ENCODE measurements at places on chromosomes 13 and 19.

DNA sequence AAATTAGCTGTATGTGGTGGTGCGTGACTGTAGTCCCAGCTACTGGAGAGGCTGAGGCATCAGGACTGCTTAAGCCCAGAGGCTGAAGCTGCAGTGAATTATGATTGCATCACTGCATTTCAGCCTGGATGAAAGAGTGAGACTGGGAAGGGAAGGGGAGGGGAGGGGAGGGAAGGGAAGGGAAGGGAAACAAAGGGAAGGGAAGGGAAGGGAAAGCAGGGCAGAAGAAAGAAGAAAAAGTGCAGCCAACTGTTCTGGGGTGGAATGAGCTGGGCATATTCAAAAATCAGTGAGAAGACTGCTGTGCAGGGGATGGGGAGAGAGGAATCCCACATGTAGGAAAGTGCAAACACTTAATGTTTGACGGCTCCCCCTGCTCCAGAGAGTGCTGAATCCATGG is 905.5 kb downstream of the UQCRFS1 start:
- DNase-seq, result no peak

DNA sequence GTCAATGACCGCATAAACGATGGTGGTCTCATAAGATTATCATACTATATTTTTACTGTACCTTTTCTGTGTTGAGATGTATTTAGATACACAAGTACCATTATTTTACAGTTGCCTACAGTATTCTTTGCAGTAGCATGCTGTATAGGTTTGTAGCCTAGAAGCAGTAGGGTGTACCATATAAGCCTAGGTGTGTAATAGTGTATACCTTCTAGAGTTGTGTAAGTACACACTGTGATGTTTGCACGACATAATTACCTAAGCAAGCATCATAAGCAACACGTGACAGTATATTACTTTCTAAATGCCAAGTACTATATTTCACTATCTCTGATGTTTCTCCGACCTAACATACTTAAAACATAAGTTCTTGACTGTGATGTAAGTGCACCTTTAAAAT is 2.7 kb downstream of the LPAR6 start:
- no peak for DNase-seq

- DNase-seq, result no peak
Observed at GRCh38 chr13:69461397-69461796, 646.2 kb upstream of the ATXN8OS start.

DNA sequence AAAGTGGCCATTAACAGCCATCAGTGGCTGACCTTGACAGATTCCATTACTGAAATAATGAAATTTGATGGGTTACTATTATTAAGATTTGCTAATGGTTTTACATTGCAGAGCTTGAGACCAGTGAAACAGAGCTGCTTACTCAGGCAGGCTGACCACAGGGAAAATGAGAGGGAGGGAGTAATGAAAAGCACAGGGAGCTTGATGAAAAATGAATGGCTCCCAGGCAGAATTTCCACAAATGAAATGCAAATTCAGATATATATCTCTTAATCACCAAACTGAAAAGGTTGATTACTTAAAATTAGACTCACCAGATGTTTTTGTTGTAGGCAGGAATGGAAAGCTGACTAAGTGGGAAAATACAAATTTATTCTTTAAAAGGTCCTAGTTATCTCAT is 36.1 kb downstream of the HTR2A start:
- DNase-seq, result no peak

DNA sequence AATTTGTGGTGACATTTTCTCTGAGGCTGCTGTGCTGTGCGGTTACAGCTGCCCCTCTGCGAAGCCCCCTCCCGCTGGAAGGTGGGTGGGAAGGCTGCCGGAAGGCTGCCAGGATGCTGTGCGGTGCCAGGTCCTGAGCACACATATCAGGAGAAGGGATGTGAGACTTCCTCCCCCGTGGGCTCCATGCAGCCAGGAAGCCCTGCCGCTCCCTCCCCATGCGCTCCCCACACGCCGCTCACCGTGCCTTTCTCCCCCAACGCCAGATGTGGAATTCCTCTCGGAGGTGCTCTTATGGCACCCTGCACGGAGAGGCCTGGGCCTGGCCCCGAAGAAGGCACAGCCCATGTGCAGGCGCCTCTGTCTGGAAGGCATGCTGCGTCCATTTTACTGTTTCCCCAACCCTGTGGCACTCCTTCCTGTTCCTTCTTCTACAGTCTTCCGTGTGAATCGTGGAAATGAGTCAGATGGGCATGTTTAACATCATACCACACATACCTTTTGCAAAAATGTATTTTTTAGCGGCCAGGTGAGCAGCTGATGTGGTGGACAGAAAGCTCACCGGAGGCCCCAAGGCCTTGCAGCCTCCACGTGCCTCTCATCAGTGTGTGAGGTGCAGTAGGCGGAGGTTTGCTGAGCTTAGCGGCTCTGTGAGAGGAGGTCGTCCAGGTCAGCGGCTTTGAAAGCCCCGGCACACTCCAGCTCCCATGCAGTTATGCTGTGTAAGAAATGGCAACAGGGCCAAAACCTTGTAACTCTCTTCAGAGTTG is 88.0 kb downstream of the ATP11A start:
- no peak for DNase-seq

GRCh38 chr13:54657588-54657987 is 1629.0 kb downstream of the OLFM4 start:
- no peak for DNase-seq

GRCh38 chr13:76300688-76301087 is 585.5 kb downstream of the KCTD12 start:
- no peak for DNase-seq

DNA sequence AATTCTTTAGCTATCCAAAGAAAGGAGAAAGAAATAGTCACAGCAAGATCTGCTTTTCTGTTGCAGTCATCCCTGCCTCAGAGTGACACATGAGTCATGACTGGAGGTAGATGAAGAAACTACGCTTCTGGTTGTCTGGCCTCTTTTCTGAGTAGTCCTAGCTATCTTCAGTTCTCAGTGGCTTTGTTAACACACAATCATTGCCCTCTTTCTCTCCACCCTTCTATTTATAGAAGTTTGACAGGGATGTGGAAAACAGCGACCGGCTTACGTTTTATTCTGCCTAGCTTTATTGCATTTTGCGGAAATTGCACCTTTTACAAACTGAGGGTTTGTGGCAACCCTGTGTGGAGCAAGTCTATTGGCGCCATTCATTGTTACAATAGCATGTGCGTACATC is 26.7 kb downstream of the SPATA13 start:
- no peak for DNase-seq

- DNase-seq, result no peak
Observed at GRCh38 chr13:68214691-68215415, 984.7 kb upstream of the PCDH9 start.

GRCh38 chr19:28977826-28978225 is 235.1 kb downstream of the UQCRFS1 start:
- no peak for DNase-seq

GRCh38 chr19:28881616-28882015 is 331.3 kb downstream of the UQCRFS1 start:
- DNase-seq, result no peak

- no peak for DNase-seq
Observed at GRCh38 chr19:32858155-32858554, 11.4 kb downstream of the SLC7A9 start.

- no peak for DNase-seq
Observed at GRCh38 chr13:24287748-24288287, 21.6 kb upstream of the C1QTNF9 start.

- no peak for DNase-seq
Observed at GRCh38 chr13:61013796-61014195, 401.9 kb downstream of the PCDH20 start.

DNA sequence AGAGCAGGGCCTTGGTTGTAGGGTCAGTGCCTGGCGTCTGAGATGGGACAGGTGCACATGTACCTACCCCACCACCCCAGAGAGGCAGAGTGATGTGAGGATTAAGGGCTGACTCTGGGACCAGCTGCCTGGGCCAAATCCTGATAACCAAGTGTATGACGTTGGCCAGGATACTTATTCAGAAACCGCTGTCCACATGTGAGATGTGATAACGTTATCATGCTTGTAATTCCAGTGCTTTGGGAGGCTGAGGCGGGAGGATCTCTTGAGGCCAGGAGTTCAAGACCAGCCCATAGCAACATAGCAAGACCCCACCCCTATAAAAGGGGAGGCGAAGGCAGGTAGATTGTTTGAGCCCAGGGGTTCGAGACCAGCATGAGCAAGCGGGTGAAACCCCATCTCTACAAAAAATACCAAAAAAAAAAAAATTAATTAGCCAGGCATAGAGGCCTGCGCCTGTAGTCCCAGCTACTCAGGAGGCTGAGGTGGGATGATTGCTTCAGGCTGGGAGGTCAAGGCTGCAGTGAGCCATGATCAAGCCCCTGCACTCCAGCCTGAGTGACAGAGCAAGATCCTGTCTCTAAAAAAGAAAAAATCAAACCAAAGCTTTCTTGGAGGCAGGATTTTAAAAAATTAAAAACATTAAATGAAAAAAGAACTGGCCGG is 10.0 kb downstream of the ADGRE5 start:
- DNase-seq, result no peak

DNA sequence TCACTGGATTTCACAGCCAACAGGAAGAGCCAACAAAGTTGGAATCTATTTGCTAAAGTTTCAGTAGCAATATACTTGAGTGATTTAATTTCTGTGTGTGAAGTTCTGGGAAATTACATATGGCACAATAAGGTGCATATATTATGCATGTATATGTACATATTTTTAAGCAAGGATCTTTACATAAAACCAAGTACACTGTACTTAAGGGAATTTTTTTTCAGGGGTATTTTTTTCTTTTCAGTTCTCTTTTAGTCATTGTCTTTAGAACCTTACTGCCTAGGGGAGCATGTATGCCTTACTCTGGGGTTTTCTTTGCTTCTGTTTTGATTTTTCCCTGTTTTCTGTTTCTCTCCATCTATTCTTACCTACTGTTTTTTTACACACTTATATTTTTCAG is 7.4 kb downstream of the RAP2A start:
- DNase-seq, result no peak

GRCh38 chr13:106407338-106407737 is 128.1 kb downstream of the EFNB2 start:
- no peak for DNase-seq

DNA sequence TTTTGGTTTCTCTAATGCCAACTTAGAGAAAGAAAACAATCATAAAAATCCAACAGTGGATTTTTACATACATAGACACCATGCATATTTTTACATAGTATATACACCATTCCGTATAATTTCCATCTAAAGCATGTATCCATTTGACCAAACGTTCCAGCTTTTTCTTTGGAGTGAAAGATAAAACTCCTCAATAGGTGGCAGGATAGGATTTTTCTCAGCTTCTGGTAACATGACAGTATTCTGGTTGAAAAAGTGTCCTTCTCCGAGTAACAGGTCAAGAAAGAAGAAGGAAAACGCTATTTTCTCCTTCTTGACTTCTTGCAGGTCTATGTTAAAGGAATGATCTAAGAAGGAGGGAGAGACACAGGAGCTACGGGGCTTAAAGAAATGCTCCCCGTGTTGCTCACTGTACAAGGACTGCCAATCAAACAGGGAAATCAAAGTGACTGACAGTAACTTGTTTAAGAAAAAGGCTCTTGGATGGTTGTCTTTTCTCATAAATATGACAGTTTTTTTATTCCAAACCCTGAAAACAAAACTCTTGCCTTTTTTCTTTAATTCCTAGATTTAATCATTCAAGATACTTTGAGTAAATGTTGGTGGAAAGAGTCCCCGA is 11.5 kb downstream of the FLT1 start:
- no peak for DNase-seq

GRCh38 chr19:46998445-46999125 is 21.1 kb upstream of the NPAS1 start:
- no peak for DNase-seq

- DNase-seq, result peak; percentile 60
Observed at GRCh38 chr13:99312493-99312883, 5.3 kb upstream of the GPR183 start.

- no peak for DNase-seq
Observed at GRCh38 chr19:10112037-10112761, 706 bp downstream of the P2RY11 start.

DNA sequence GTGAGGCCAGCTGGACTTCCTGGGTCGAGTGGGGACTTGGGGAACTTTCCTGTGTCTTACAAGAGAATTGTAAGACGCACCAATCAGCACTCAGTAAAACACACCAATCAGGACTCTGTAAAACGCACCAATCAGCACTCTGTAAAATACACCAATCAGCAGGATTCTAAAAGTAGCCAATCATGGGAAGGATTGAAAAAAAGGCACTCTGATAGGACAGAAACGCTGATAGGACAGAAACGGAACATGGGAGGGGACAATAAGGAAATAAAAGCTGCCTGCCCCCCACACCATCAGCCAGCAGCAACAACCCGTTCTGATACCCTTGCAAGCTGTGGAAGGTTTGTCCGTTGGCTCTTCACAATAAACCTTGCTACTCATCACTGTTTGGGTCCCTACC is 73.1 kb upstream of the SGCG start:
- DNase-seq, result no peak

GRCh38 chr19:48837051-48837524 is 797 bp upstream of the HSD17B14 start:
- peak; percentile 86 for DNase-seq

DNA sequence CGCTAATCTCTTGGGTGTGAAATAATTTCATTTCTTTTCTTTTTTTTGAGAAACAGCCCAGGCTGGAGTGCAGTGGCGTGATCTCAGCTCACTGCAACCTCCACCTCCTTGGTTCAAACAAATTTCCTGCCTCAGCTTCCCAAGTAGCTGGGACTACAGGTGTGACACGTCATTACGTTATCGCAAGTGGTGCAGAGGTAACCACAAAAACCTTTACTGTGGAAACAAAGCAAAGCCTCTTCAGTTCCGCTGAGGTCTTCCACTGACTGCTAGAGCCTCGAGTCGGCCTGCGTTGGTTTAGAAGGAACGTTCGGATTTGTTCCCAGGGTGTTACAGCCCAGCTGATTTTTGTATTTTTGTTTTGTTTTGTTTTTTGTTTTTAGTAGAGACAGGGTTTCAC is 2.0 kb upstream of the ZNF784 start:
- DNase-seq, result no peak
